IMR-90 (cell line): ENCODE measurements at places on chromosomes 5 and 9. TPM values are rescaled to one million over a fixed set of nuclear protein-coding genes. Genes with fewer than 3 reads are reported as not detected.

DNA sequence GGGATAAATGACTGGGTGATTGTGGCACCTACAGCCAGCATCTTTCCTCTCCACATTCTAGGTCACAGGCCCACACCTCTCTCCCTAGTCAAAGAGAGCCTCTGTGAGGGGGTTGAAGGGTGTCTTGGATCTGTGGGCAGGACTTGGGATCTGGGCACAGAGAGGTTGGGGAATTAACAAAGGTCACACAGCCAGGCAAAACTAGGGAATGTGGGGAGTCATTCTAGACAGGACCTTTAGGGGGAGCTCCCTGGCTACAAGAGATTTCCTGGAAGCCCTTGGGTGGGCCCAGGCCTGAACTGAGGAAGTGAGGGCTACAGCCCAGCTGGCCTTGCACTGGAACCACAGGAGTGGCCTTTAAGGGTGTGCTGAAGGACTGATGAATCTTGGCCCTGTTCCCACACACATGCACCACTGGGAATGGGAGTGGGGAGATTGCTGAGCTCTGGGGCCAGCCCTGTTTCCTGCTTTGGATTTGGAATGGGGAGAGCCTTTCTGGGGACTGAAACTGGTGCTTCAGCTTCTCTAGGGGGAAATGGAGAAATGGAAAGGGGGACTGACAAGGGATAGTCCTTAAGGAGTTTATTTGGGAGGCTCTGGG lies 12.4 kb upstream of the CXXC5 start:
- no peak overlapping the region for H3K4me3 ChIP-seq
- no peaks in the 10 kb centered on the region for H3K36me3 ChIP-seq
- no peaks in the 10 kb centered on the region for H3K27me3 ChIP-seq
- H3K27ac ChIP-seq, result no peak overlapping the region

DNA sequence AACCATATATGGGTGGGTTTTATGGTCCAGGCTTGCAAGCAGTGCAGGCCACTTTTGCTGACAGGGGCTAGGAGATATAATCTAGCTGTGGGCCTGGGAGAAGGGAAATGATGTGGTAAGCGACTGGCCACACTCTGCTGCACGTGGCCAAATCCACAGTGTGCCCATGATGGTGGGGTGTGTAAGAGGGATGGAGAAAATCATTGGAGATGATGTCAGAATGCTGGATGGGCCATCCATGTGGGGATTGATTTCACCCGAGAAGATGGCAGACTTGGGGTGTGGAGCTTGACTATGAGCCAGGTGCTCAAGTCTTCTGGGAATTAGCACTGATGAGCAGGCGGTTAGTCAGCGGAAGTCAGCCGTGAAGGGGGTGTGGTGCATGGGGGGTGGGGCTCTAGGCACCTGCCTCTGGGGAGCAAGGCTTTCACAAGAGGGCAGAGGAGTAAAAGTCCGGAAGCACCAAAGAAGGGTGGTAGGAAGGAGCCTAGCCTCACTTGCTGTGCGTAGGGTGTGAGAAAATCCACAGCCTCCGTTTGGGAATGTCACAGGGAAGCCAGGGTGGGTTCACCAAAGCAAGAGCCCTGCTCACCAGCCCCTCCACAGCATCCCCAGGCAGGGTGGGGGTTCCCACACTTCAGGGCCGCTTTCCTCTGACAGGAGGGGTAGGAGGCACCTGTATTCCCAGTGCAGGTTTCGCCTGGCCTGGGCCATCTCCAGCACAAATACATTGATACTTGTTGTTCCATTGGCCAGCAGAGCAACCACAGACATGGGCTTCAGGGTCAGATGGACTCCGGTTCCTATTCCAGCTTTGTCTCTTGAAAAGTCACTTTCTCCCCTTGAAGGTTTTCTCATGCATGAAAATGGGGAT lies 44.5 kb upstream of the ANGPTL2 start:
- H3K27ac ChIP-seq, result no peak overlapping the region
- no peaks in the 10 kb centered on the region for H3K27me3 ChIP-seq
- DNase-seq, result peak; percentile 36
- H3K4me1 ChIP-seq, result peaks cover 6% of the 10 kb centered on the region
- H3K4me3 ChIP-seq, result no peak overlapping the region

DNA sequence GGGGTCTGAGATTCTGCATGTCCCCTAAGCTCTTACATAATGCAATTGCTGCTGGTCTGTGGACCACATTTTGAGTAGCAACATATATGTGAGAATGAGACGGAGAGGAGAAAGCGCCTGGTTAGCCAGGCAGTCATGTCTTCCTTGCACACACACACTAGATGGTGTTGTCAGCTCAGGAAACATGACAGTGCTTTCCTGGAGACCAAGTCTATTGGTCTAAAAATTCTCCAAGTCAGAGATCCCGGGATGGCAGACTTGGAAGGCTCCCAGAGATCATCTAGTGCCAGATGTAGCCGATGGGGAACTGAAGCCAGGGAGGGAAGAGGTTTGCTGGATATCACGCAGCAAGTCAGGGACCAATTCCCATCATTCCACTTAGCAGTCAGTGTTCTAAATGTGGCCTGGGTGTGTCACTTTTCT lies 53.4 kb downstream of the GALNT12 start:
- no peaks in the 10 kb centered on the region for H3K27me3 ChIP-seq
- peak; percentile 95 for DNase-seq
- peaks cover 9% of the 10 kb centered on the region for H3K4me1 ChIP-seq
- H3K27ac ChIP-seq, result peak overlapping the region; percentile 19; the same call in 1 of the 2 replicates

DNA sequence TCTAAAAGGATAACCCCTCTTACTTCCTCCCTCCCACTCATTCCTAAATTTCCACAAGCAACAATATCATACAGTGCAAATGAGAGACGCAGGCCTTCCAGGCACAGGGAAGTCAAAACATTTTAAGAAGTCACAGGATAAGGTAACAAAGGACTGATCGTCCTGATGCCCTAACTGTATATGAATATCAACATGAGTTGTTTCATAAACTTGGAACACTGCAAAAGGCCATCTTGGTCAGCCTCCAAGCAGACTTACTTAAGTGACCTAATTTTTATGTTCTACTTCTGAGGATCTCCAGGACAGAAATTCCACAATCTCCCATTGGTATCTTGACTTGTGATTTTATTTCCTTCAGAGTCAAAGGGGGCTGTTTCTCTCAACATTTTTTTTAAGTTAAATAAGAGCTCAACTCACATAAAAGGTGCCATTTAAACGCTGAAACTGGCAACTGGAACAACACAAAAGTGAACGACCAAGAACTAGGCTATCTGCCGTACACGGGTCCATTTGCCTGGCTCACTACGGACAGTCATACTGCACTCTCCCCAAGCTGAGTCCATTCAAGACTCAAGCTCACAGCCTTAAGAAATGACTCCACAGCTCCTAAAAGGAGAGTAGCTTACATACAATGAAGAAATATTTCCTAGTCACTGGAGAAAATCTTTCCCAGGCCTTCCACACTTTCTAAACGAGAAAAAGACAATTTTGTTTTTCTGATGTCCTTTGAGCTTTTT lies 71.3 kb downstream of the LHFPL2 start:
- no peak for DNase-seq
- H3K27me3 ChIP-seq, result no peaks in the 10 kb centered on the region
- H3K27ac ChIP-seq, result no peak overlapping the region
- H3K36me3 ChIP-seq, result peaks cover 1% of the 10 kb centered on the region; the same call in 1 of the 2 replicates
- peaks cover 11% of the 10 kb centered on the region for H3K4me1 ChIP-seq
- H3K4me3 ChIP-seq, result no peak overlapping the region

DNA sequence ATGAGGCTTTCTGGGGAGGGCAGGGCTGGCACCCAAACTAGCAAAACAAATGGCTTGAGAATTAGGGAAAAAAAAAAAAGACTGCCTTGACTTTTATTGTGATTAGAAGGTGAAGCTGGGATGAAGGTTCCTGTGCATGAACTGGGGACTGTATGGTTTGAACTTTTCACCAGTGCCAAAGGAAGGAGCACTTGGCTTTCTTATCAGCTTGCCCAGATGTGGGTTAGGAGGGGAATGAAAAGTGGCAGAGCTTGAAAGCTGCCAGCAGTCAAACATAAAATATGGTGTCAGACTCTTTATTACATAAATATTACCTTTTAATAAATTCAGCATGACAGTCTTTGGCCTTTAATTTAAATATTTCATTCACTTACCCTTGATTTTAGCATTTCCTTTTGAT lies 182.5 kb downstream of the PSAT1 start:
- H3K27me3 ChIP-seq, result no peaks in the 10 kb centered on the region
- no peaks in the 10 kb centered on the region for H3K36me3 ChIP-seq
- H3K27ac ChIP-seq, result no peak overlapping the region

DNA sequence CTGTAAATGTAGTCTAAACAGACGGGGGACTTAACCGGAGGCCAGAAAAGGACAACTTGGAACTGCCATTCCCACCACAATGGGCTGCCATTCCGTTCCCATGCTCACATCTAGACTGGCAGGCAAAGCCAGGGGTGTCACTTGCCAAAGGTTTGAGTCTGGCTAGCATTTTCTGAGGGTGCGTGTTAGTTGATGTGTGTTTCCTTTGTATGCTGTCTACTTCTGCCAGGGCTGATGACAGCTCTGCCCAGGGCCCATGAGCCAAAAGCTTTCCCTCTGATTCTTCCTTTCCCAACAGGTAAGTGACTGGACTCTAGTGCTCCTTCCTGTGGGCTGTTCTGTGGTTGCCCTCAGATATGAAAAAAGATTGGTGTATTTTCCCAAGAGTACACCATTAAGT lies 68.0 kb downstream of the ZNF608 start:
- no peaks in the 10 kb centered on the region for H3K36me3 ChIP-seq
- H3K4me3 ChIP-seq, result no peak overlapping the region

DNA sequence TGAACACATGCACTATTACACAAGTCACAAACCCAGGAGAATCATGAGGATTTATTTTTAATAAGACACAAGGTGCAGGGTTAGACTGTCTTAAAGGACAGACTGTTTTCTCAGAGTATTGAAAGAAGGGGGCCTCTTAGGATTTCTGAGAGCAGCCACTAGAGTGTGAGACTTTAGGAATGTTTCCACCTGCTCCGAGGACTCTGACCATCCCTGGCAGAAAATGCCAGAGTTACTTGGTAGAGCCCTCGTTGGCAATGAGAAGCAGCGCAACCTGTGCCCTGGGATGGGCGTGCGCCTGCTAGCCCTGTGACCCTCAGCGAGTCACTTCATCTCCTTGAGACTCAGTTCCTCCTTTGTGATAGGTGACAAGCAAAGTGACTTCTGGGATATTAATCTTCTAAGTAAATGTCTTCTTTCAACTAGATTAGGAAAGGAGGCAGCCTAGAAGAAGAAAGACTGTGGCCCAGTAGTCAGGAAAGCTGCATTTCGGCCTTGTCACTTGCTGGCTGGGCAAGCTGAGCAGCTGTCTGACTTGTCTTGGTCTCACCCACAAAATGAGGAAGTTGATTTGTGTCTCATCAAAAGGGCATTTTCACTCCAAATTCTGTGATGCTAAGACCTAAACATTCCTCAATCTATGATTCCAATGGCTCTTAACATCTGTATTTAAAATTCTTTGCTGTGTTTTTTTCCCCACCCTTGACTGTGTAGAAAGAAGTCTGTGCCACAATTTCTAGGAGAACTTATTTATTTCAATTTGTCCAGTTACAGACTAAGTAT lies 60.5 kb downstream of the PTCD2 start:
- DNase-seq, result peak; percentile 42
- H3K27ac ChIP-seq, result 0 out of 2 replicates have a peak overlapping the region, but pooled peaks have one; percentile 10
- no peaks in the 10 kb centered on the region for H3K36me3 ChIP-seq
- H3K4me3 ChIP-seq, result no peak overlapping the region
- H3K4me1 ChIP-seq, result peaks cover 13% of the 10 kb centered on the region

GRCh38 chr9:36862206-36863145 lies 171.6 kb downstream of the PAX5 start:
- peak; percentile 35 for DNase-seq
- no peak overlapping the region for H3K27ac ChIP-seq
- H3K4me3 ChIP-seq, result no peak overlapping the region
- peaks cover 64% of the 10 kb centered on the region for H3K27me3 ChIP-seq
- no peaks in the 10 kb centered on the region for H3K4me1 ChIP-seq
- H3K36me3 ChIP-seq, result no peaks in the 10 kb centered on the region

DNA sequence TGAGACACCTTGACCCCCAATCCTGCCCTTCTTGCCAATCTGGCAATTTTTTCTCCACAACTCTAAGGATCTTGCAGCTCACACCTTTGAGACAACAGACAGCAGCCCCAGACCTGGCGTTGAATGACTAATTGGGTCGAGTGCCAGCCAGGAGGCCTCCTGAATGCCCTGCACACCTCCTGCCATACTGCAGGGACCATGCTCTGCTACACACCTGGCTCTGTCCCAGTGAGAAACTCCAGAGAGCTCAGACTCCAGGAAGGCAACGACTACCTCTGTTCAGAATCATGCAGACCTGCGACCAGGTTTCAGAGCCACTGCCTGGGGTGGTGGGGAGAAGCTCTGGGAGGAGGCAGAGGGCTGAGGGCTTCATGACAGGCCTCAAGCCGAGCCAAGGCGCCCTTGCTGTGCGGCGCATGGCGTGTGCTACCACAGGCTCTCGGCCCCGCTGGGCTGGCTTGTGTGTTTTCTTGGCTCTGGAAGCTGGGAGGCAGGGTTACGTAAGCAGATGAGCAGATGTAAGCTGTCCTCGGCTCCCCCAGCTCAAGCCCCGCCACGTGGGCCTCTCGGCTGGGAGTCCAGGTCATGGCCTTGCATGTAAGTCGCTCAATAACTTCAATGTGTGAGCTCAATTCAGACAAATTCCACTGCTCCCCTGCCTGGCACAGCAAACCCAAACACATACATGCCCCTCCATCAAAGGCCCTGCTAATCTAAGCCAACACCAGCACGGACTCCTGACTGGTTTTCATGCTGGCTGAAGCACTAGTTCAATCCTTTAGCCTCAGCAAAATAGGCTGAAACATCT lies 27.5 kb downstream of the B4GALT1 start:
- H3K4me1 ChIP-seq, result peaks cover 27% of the 10 kb centered on the region
- DNase-seq, result peak; percentile 96
- 0 out of 2 replicates have a peak, but pooled peaks cover 2% of the 10 kb centered on the region for H3K36me3 ChIP-seq
- no peak overlapping the region for H3K4me3 ChIP-seq

- no peak overlapping the region for H3K4me3 ChIP-seq
- peaks cover 1% of the 10 kb centered on the region; the same call in 1 of the 2 replicates for H3K4me1 ChIP-seq
- no peaks in the 10 kb centered on the region for H3K36me3 ChIP-seq
- no peak overlapping the region for H3K27ac ChIP-seq
- no peak for DNase-seq
- H3K27me3 ChIP-seq, result no peaks in the 10 kb centered on the region
Measured at GRCh38 chr5:9325549-9325948, 220.3 kb downstream of the SEMA5A start.

- H3K4me1 ChIP-seq, result no peaks in the 10 kb centered on the region
- DNase-seq, result peak; percentile 31
- H3K27ac ChIP-seq, result no peak overlapping the region
- H3K4me3 ChIP-seq, result no peak overlapping the region
- H3K27me3 ChIP-seq, result peaks cover 2% of the 10 kb centered on the region; the same call in 1 of the 2 replicates
Measured at GRCh38 chr5:158463188-158463587, 604.2 kb upstream of the CLINT1 start.

- peaks cover 2% of the 10 kb centered on the region; the same call in 1 of the 2 replicates for H3K4me1 ChIP-seq
- H3K27me3 ChIP-seq, result no peaks in the 10 kb centered on the region
- no peak overlapping the region for H3K4me3 ChIP-seq
- no peak overlapping the region for H3K27ac ChIP-seq
- no peaks in the 10 kb centered on the region for H3K36me3 ChIP-seq
Measured at GRCh38 chr9:4038182-4038723, 261.6 kb downstream of the GLIS3 start.

NR4A3 gene
- 0.54 and 1.9 TPM in 2 replicates for total RNA-seq

SLC45A2 gene
- total RNA-seq, result not detected in 2 replicates

ANAPC2 gene
- 9.3 and 9.4 TPM in 2 replicates for total RNA-seq

EPB41L4B gene
- total RNA-seq, result 0.54 and 0.56 TPM in 2 replicates
